ENCODE measurements at places on chromosomes 6 and 20.

- no peak for DNase-seq
These were observed 4.3 kb upstream of the MCM3 start for GRCh38 chr6:52288841-52289240.

DNA sequence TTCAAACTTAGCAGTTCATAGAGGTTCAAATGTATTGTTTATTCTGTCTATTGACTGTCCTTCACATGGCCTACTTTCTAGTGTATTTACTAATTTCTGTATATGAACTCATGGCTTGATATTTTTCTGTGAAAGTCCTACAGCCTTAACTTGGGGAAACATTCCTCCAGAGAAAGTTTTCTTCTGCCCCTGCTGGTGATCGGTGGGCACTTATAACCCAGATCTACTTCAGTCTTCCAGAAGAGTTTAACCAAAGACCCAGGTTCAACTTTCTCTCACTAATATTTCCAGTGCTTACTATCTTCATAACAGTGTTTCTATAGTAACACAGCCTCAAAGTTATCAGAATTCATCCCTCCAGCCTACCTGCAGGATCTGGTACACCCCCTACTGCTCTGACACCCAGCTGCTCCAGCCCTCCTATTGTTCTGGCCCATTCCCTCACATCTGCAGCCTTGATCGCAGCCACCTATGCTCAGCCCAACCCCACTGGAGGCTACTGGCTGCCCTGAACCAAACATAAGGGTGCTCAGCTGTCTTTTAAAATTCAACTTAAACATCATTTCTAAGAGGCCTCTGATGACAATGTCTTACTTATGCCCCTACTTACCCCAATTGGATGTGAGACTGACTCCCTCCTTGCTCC is 72.3 kb downstream of the TBX18 start:
- no peak for DNase-seq

- no peak for DNase-seq
These were observed 149.4 kb downstream of the DHX35 start for GRCh38 chr20:39111359-39112177.

DNA sequence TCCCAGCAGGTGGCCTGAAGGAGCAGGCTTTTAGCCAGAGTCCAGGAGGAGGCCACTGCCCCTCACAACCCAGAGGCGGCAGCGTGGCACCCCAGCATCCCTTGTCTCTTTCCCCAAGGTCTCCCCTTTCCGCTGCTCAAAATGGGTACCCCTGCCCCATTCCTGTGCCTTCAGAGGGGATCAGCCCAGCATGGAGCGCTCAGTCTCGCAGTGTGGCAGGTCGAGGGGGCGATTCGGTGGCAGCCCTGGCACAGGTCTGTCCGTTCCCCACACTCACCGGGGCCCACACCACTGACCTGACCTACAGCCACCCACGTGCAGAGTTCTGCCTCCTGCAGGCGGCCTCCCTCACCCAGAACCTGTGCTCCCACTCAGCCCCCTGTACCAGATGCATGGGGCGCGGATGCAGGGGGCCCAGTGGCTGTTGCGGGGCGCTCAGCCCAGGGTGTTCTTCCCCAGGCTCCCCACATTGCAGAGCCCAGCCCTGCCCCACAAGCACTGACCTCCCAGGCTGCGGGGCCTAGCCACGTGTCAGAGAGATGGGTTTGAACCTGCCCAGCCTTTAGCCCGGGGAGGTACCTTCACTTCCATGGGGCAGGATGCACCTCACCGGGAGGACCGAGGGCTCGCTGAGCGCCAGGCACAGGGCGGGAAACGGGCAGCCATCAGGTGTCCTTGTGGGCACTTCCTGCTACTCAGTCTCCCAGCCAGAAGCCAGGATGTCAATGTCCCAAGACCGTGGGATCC is 41.8 kb downstream of the DSTN start:
- no peak for DNase-seq

DNA sequence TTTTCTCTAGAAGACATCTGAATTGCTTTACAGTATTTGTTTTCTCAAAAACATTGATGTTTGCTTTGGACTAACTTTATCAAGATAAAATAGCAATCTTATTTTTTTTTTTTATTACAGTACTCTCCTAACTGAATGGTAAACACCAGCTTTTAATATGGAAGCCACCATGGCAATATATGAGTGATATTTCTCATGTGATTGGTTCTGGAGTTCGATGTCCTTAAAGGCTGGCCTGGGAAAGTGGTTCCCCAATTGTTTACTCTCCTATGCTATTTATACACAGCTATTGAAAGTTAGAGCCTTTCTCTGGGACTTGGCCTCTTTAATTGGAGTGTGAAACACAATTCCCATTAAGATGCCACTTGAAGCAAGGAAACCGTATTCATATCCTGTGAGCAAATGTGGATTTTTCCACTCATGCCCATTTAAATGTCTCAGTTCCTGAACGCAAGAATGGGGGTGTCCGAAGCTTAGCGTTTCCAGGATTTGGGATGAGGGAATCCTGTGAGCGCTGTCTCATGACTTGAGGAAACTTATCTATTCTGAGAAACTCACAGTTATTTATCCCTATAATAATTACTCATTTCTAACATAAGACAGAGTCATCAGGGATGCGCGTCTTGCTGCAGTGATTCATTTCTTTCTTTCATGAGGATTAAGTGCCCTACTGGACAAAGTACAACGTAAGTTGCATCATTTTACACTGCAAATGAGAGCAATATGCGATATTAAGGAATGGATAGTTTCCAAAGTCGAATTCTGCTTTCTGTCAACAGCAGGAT is 143.3 kb upstream of the PREP start:
- DNase-seq: no peak

GRCh38 chr20:62054451-62054953 is 11.2 kb downstream of the TAF4 start:
- no peak for DNase-seq

DNA sequence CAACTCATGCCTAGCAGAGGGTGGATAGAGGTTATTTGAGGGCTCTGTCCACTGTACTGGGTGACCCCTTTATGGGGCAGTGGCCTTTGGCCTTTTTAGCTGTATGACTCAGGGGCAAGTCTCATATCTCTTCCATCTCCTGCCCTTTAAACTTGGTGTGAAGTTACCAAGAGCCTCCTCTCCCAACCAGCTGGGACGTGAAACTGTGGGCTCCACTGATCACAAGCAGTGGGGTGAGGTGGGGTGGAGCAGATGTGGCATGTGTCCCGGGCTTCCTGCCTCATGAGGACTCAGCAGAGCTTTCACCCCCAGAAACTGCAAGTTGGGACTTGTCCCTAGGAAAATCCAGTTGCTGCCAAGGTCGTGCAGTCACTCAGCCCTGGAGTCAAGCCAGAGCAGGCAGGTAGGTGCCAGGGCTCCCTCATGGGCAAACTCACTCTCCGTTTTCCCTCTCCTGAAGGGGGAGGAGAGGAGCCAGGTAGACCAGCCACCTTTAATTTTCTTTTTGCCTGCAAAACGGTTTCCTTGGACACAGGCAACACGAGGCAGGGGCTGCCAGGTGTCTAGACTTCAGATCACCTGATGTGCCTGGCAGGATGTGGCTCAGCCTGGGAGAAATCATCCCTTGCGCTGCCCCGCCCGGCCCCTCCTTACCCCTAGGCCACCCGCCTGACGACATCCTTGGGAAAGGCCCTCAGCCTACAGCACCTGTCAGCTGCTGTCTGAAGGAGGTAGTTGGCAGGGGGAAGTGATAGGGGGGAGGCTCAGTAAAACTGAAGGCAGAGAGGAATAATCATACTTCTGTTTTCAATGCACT is 4.0 kb downstream of the CDKN1A start:
- DNase-seq: peak; percentile 37

DNA sequence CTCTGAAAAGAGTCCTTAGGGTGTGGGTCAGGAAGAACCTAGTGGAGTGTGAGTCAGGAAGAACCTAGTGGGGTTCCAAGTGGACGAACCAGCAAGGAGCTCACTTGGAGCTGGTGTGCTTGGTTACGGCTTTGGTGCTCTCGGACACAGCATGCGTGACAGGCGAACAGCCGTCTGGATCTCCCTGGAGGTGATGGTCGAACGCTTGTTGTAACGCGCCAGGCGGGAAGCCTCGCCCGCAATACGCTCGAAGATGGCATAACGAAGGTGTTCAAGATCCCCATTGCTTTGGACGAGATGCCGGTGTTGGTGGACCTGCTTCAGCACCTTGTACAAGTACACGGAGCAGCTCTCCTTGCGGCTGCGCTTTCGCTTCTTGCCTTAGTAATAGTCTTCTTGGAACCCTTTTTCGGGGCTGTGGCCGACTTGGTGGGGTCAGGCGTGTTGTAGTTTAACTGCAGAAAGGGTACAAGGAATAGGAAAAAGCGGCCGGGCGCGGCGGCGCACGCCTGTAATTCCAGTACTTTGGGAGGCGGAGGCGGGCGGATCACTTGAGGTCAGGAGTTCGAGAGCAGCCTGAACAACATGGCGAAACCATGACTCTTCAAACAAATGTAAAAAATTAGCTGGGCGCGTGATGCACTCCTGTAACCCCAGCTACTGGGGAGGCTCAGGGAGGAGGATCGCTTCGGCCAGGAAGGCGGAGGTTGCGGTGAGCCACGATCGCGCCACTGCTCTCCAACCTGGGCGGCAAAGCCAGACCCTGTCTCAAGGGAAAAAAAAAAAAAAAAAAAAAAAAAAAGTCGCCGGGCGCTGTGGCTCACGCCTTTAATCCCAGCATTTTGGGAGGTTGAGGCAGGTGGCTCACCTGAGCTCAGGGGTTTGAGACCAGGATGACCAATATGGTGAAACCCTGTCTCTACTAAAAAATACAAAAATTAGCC is 48.0 kb downstream of the OR2B2 start:
- DNase-seq: no peak

GRCh38 chr20:56391037-56391436 is 978 bp downstream of the AURKA start:
- DNase-seq: no peak

DNA sequence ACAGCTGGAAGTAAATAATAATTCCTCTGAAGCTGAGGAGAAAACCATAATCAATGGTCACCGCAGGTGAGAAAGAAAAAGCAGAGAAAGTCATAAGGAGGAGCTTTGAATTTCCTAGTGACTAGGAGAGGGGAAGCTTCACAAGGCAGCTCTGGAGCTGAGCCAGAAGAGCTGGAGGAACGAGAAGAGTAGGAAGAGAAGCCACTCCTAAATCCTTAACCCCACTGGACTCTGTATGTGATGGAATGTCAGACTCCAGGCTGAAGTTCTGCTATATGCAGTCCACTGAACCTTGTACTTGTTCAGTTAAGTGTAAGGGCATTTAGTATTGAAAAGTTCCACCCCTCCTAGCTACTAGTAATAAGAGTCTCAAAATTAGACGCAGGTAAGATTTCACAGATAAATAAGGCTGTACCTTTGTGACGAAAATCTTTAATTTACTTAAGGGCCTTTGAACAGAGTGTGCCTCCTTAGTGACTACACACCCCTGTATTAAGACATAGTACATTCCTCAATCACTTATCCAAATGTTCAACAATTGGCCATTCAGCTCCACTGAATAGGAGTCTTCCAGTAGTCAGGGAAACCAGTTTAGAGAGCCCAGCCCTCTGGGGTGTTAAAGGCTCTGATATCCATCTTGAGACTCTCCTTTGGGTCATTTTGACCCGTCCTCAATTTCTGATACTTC is 71.4 kb upstream of the UFL1 start:
- DNase-seq: no peak

DNA sequence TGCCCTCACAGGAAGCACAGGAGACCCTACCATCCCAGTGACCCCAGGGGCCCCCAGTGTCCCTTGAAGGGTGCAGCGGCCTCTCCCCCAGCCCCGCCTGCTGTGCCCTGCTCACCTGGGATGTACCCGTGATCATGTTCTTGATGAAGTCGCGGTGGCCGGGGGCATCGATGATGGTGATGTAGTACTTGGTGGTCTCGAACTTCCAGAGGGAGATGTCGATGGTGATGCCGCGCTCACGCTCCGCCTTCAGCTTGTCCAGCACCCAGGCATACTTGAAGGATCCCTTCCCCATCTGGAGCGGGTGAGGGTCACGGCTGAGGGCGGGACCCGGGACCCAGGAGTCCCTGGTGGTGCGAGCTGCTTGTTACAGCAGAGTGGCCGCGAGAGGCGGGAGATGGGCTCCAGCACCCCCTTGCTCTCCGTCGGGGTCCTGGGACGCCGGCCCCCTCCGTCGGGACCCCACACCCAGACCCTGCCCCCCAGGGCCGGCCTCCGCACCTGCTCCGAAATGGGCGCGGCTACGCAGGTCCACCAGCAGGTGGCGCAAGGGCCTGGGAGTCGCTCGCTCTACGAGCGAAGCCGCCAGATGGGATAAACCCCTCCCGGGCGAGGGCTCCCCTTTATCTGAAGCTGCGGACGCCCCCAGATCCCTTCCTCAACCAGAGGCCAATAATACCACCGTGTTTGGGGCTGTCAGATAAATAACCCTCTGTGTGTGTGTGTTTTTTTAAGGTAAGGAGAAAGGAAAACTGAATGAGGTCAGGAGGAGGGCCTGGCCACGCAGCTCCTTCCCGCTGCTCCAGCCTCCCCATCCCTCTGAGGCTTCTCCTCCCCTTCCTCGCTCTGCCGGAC is 2.9 kb downstream of the EEF1A2 start:
- peak; percentile 82 for DNase-seq

DNA sequence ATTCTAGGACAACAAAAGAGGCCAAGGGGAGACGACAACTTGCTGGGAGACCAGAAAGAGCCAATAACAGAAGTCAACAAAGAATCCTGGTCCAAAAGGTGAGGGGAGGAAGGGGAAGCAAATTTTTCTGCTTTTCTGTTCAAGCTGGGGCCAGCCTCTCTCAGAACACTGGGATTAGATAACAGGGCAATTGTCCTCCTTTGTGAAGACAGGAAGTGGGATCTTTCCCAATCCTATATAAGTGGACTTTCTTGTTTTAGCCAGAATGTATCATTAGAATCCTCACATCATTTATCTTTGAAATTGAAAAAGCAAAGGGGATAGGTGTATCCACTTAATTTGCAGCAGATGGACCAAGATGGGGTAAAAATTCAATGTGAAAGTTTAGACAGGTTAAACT is 101.2 kb upstream of the COL21A1 start:
- DNase-seq: no peak

- no peak for DNase-seq
These were observed 15.2 kb downstream of the B4GALT5 start for GRCh38 chr20:49698477-49698876.

DNA sequence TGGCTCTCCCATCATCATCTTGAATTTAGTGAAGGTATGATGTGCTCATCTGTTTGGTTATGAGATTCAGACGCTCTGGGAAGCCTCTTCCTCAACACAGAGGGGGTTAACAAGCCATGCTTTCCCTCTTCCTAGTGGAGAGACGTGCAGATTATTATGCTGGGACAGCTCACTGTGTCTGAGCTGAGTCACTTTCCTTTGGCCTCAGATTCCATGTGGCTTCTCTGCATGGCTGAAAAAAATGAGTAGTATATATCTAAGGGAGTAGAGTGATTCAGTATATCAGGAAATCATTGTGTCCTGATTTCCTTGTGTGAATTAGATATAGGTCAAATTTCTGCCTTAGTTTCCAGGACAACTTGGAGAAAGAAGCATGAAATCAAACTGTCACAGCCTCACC is 52.6 kb downstream of the FIG4 start:
- no peak for DNase-seq

Data from activated CD8-positive, alpha-beta memory T cell treated with anti-CD3 and anti-CD28 coated beads, Interleukin-2, amount 50 U/mL, for 4 hours (primary cell).